GM04504 (cell line): ENCODE measurements at places on chromosomes 2 and 18.

- DNase-seq, result no peak
These were observed 1215.2 kb upstream of the TMEFF2 start for GRCh38 chr2:193409951-193410350.

DNA sequence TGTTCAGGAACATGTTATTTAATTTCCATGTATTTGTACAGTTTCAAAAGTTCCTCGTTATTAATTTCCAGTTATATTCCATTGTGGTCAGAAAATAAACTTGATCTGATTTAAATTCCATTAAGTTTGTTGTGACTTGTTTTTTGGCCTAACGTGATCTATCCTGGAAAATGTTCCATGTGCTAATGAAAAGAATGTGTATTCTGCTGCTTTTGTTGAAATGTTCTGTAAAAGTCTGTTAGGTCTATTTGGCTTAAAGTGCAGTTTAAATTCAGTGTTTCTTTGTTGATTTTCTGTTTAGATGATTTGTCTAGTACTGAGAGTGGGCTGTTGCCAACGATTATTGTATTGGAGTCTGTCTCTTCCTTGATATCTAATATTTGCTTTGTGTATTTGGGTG lies 148.0 kb downstream of the UBR3 start:
- DNase-seq, result no peak

GRCh38 chr18:25225151-25225550 lies 126.8 kb downstream of the ZNF521 start:
- DNase-seq, result no peak

DNA sequence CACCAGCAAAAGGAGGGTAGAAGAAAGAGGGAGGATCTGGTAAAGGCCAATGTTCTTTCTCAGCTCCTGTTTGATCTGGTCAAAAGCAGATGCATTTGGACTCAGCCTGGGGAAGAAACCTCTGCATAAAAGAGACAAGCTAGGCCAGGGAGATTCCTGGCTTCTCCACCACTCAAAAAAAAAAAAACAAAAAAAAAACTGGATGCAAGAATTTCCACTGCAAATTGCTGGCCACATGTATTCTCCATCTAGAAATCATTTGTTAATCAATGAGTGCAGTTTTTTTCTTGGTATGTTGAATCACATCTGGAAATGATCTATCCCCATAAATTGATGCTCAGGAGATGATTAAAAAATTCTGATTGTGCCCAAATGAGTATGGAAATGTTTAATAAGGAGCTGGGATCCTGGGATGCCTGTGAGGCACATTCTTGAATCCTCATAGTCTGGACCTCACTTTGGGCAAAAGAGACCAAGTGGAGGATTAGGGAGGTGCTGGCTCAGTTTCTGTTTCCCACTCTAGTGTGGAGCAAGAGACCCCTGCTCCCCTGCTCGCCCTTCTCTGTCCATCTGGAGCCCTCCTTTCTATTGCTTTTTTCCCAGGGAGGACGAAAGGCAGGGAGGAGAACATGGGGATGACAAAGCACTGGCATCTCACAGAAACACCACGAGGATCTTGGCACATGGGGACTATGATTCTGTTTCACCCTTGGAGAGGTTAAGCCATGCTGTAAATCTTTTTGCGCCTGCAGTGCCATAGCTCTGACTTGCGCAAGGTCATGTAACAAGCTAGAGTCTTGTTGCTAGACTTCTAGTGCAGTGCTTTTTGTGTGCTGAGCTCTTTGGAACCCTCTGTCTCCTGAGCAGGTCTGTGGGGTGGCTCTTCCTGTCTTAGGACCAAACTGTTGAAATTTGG lies 57.6 kb downstream of the APOB start:
- DNase-seq, result no peak

DNA sequence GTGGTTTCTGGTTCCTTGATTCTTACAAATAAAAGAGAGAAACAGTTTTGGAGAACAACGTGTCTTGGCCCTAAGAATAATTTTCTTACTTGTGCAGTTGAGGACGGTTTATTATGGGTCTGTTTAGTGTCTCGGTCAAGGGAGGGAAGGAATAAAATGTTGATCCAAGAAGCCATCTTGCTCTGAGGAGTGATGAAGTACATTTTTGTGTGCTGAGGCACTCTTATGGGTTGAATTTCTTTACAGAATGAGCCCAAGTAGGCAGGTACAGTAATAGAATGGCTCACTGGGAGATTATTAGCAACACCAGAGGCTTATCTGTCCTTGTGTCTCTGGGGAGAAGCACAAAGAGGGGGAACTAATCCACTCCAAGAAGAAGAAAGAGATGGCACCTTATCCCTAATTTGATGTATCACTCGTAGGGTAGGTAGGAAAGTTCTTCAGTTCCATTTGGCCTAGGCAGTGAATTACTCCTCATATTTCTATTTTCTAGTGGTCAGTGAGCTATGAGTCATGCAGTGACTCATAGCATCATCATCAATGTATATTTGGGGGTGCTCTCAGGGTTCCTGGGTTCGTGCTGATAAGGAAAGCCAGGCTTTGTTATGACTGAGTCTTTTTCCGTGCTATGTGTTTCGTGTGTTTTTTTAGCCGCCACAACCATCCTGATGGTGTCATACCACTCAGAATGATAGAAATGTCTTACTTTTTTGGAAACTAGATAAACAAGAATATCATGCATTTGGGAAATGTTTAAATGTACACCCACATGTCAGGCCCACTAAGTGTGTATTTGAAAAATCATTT lies 250.1 kb upstream of the CTAGE1 start:
- DNase-seq, result no peak

- no peak for DNase-seq
These were observed 230.3 kb downstream of the DYSF start for GRCh38 chr2:71683666-71684065.
